Common myeloid progenitor, CD34-positive (primary cell): ENCODE measurements at places on chromosomes 6 and 20.

DNA sequence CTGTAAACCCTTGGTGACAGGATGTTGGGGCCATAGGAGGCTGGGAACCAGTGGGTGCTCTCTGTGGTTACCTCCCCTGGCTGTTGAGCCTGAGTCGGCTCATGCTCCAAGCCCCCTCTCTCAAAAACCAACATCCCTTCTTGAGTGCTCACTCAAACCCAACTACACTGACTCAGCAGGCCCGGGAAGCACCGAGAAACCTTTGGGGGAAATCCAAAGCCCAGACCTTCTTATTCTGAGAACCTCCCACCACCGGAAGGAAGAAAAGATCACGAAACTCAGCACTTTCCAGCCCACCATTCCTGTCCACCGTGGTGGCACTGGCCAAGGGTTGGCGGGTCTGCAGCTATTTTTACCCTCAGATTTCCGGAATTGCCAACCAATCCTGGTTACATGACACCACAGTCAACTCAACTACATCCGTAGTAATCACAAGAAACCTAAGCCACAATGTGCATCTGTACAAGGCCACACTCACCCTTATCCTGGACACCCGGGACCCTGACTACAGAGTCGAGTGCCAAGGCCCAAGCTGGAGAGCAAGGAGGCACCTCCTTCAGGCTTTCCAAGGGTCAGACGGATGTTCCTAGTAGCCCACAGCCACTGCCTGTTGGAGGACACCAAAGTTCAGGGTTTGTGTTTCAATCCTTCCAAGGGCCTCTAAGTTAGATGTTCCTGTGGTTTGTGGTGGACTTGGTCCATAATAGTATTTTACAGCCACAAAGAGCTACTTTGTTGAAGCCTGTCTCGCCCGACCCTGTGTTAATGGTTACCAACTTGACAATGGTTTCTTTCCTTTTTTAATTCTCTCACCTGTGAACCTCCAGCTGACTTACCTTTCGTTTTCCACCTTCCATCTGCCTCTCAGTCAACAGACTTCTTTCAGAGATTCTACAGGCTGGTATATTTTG, 317.0 kb downstream of the CDC5L start:
- no peak for DNase-seq

GRCh38 chr6:34573567-34574183, 17.5 kb upstream of the SPDEF start:
- no peak for DNase-seq

DNA sequence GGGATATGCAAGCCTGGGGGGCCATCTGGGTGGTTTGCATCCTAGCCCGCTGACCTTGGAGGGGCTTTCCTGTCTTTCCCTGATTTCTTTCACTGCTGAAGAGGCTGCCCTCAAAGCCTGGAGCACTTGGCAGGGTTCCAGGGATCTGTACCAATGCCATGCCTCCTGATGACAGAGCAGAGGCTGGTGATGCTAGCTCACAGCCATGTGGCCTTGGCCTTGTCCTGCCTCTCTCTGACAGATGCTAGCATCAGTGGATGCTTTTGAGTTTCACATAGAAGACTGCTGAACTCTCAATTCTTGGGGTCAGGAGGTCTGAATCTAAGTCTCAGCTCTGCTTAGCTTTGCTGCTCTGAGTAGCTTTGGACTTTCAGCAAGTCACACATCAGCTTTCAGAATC, 21.9 kb upstream of the RREB1 start:
- peak; percentile 24 for DNase-seq

- no peak for DNase-seq
Measured at GRCh38 chr6:156804402-156804801, 27.2 kb downstream of the ARID1B start.

GRCh38 chr6:84967389-84967788, 203.0 kb upstream of the TBX18 start:
- no peak for DNase-seq
